Dermis blood vessel endothelial cell (primary cell): ENCODE measurements at places on chromosomes 7 and 10.

DNA sequence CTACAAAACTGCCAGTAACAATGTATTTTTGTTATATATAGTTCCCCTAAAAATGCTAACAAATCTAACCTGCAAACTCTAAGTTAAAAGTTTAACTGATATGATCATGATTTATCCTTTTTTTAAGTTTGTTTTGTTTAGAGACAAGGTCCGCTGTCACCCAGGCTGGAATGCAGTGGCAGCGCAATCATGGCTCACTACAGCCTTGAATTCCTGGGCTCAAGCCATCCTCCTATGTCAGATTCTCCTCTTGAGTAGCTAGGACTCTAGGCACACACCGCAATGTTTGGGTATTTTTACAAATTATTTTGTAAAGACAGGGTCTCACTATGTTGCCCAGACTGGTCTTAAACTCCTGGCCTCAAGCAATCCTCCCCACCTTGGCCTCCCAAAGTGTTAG, 46.6 kb downstream of the ORC5 start:
- DNase-seq = no peak

GRCh38 chr10:3699916-3700315, 85.1 kb downstream of the KLF6 start:
- no peak for DNase-seq

GRCh38 chr10:28993056-28993455, 295.8 kb upstream of the LYZL1 start:
- DNase-seq = no peak

GRCh38 chr7:25408876-25409275, 180.6 kb upstream of the NPVF start:
- DNase-seq = no peak
